Stimulated activated CD8-positive, alpha-beta memory T cell treated with anti-CD3 and anti-CD28 coated beads, Interleukin-2, amount 100 ng/mL, for 1 hour (primary cell): ENCODE measurements at places on chromosomes 13 and 19.

- no peak for DNase-seq
These were observed 38.2 kb downstream of the PDCD5 start for GRCh38 chr19:32619051-32619685.

GRCh38 chr13:78592584-78592983 is 10.8 kb downstream of the POU4F1 start:
- DNase-seq, result no peak

GRCh38 chr13:73073050-73073449 is 14.2 kb downstream of the KLF5 start:
- no peak for DNase-seq

DNA sequence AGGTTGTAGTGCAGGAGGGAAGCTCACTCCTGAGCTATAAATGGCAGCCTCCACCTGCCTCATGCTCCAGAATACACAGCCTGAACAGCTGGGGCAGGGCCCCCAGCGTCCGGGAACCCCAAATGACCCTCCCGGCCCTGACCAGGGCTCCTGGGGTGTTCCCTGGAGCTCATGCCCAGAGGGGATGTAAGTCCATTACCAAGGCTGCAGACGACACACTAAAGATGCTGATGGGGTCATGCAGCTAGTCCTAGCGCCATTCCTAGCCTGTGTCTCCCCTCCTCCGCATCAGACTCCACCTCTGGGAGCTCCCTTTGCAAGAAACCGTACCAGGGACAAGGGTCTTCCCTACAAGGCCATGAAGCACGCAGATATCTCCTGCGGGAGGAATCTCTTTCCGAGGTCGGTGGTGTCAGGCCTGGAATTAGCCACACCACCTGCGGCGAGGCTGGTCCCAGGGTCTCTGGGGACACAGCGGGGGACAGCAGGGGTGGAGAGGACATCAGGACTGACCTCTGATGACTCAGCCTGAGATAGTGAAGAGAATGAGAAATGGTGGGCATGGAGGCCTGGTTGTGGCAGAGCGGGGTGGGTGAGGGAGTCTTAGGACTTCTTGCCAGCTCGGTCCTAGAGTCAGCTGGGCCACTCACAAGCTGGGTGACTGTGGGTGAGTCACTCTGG is 11.9 kb upstream of the TPM4 start:
- no peak for DNase-seq

DNA sequence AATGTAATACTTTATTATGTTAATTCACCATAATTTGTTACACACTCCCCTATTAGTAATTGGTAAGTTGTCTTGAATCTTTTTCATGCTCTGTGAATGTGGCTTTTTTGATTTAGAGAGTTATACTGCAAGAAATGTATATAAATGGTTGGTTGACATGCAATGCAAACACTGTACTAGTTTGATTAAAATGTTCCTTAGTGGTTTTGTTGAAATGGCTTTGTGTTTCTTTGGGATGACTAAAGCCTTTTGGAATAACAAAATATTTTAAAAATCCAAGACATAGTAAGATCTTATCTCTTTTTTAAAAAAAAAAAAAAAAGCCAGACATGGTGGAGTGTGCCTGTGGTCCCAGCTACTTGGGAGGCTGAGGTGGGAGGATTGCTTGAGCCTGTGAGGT is 10.5 kb downstream of the LAMP1 start:
- no peak for DNase-seq

DNA sequence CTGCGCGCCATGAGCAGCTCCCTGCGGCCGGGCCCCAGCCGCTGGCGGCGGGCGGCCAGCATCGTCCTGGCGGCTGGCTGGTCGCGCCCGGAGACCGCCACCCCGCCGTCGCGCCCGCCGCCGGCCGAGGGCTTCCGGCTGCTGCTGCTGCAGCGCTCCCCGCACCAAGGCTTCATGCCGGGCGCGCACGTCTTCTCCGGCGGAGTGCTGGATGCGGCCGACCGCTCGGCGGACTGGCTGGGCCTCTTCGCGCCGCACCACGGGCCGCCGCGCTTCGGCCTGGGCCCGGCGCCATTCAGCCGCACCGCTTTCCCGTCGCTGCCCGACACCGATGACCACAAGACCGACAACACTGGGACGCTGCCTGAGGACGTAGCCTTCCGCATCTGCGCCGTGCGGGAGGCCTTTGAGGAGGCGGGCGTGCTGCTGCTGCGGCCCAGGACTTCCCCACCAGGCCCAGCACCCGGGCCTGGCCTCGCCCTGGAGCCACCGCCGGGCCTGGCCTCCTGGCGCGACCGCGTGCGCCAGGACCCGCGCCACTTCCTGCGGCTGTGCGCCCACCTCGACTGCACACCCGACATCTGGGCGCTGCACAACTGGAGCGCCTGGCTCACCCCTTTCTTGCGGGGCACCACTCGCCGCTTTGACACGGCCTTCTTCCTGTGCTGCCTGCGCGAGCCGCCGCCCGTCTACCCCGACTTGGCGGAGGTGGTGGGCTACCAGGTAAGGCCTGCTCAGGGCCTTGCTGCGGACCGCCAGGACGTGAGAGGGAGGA is 518 bp downstream of the NUDT19 start:
- no peak for DNase-seq

DNA sequence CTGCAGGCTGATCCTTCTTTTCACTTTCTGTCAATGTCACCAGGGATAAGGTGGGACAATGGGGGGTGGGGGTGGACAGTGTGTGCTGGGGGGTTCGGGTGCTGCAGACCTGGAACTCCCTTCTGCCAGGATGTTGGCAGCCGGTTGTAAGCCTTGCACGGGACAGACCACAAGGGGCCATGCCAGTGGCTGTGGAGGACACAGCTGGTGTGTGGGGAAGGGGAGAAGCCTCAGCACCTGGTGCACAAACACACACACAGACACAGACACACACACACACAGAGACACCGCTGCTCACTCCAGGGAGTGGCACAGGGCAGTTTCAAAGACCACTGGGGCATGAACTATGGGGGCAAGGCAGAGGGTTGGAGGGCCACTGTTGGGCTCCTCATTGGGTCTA is 3.6 kb downstream of the F2RL3 start:
- DNase-seq, result no peak

DNA sequence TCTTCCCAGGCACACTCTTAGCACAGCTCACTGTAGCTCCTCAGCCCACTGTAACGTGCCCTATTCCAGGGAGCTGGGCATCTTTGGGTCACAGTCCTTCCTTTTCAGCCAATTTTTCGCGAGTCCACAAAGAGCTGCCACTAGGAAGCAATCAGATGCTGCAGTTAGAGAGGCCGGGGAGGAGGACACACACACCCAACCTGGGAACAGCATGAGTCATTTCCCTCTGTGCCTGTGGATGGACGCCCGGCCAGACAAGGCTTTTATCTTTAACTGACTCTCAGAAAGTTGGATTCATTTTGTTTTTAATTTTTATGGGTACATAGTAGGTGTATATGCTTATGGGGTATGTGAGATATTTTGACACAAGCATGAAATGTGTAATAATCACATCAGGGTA is 918.6 kb downstream of the UQCRFS1 start:
- DNase-seq, result no peak
